ENCODE measurements at places on chromosomes 5 and 9. TPM values are rescaled to one million over a fixed set of nuclear protein-coding genes. Genes with fewer than 3 reads are reported as not detected.

DNA sequence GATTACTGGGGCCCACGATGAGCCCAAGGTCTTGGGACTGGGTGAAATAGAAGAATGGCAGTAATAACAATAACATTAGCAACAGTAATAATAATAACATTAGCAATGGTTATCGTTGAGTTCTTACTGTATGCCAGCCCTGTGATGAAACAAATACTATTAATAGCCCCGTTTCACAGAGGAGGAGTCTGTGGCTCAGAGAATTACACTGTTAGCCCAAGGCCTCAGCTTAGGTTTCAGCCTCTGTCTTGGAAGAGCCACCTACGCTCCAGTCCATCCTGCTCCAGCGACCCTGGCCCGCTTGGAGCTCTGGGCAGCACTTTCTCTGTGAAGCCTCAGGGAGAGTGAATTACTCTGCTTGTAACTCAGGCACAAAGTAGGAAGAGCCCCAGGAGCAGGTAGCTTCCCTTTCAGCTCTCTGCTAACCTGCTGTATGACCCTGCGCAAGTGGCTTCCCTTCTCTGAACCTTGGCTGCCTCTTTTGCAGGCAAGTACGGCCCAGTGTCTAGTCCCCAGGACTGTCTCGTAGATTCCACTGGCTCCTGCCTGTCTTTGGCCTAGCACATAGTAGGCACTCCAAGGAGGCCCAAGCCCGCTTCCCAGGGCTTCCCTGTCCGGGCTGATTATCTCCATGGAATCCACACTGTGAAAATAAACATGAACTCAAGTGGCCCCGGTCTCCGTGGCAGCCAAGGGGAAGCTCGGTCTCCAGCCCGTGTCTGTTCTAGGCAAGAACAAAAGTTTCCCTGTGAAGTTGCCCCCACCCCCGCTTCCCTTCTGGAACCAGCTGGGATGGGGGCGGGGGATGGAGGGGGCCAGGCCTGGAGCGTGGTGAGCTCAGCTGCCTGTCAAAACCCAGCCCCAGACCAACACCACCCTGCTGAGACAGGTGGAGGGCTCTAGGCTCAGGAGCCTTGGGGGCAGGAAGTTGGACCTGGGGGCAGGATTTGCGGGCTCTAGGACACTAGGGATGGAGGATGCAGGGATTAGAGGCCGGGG, 26.2 kb upstream of the LMX1B start:
- no peaks in the 10 kb centered on the region for H3K4me1 ChIP-seq
- H3K27me3 ChIP-seq, result peaks cover 4% of the 10 kb centered on the region
- no peaks in the 10 kb centered on the region for H3K36me3 ChIP-seq
- no peak overlapping the region for H3K4me3 ChIP-seq
- no peak for DNase-seq
- H3K27ac ChIP-seq, result no peak overlapping the region

Gene PDE4D
- 4.8 TPM for polyA plus RNA-seq

Gene BARHL1
- polyA plus RNA-seq, result not detected

- H3K4me1 ChIP-seq, result no peaks in the 10 kb centered on the region
- H3K27ac ChIP-seq, result no peak overlapping the region
- no peaks in the 10 kb centered on the region for H3K27me3 ChIP-seq
- H3K36me3 ChIP-seq, result no peaks in the 10 kb centered on the region
- no peak for DNase-seq
- H3K4me3 ChIP-seq, result no peak overlapping the region
These were observed 10.2 kb upstream of the ST8SIA4 start for GRCh38 chr5:100913298-100913697.

DNA sequence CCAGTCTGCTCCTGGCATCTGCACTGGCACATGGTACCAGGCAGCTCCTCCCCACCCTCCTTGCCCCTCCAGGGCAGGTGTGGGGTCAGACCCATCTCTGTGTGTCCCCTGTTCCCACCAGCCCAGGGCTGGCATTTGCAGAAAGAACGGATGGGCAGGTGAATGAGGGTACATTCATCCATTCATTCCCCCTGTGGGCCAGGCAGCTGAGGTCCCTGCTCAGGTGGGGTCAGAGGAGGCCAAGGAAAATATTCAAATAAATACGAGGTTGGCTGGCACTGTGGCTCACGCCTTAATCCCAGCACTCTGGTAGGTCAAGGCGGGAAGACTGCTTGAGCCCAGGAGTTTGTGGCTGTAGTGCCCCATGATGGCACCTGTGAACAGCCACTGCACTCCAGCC, 25.0 kb upstream of the PHYKPL start:
- H3K4me3 ChIP-seq, result no peak overlapping the region
- no peaks in the 10 kb centered on the region for H3K27me3 ChIP-seq
